ENCODE measurements at places on chromosomes 4 and X.

DNA sequence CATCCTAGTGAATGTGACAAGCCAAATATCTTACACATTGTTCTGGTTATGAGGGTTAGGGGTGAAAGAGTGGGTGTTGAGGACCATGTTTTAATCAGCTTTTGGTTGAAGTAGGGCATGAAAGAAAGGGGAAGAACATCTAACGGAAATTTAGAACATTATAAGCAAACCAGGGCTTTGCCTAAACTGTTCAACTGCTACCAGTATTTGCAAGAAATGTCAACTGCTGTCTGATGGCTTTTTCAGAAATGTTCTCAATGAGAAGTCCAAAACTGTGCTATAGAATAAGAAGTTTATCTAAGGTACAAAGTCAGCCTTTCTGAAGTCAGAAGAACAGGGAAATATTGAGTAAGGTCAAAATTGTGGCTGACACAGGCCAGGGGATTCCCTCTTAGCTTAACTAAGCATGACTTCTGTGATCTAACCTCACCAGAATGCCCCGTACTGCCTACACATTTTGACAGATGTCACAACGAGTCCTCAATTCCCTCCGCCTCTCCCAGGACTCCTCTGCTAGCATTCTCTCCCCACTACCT, 67.1 kb downstream of the DTHD1 start:
- no peak for DNase-seq

- no peak for DNase-seq
These were observed 4.8 kb downstream of the NOP14 start for GRCh38 chr4:2958446-2958845.

- no peak for DNase-seq
These were observed 41.4 kb downstream of the PPA2 start for GRCh38 chr4:105432438-105432837.

DNA sequence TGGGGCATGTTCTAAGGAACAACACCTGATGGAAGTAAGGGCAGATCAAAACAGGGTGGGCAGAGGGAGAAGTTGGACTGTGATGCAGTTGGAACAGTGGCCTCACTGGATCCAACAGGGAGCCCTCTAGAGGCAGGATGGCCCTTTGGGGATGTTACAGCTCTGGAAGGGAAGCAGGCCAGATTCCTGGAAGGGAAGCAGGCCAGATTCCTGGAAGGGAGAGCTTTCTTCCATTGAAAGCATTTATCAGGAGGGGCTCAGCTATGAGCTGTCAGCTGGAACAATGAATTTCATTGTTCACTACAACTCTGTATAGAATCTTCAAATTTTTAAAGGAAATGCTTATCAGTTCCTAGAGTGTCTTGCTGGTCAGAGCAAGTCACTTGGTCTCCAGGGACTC, 17.7 kb downstream of the IL15 start:
- no peak for DNase-seq

DNA sequence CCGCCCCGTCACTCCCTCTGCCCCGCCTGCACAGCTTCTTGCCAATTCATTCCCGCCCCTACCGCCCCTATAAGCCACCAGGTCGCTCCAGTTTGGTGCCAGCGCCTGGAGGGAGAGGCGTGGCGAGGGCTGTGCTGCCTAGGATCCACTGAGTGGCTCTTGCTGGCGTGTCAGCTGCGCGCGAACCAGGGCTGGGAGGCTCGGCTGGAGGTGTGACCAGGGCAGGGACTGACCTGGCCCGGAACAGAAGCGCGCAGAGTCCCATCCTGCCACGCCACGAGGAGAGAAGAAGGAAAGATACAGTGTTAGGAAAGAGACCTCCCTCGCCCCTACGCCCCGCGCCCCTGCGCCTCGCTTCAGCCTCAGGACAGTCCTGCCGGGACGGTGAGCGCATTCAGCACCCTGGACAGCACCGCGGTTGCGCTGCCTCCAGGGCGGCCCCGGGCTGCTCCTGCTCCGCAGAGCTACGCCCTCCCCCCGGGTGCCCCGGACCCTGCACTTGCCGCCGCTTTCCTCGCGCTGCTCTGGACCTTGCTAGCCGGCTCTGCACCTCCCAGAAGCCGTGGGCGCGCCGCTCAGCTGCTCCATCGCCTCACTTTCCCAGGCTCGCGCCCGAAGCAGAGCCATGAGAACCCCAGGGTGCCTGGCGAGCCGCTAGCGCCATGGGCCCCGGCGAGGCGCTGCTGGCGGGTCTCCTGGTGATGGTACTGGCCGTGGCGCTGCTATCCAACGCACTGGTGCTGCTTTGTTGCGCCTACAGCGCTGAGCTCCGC, at the start of gene GPR78:
GPR78 (plus strand) TSS at position 72 of the 773 bp plus-strand sequence; CDS start at position 663, 591 bp downstream.
- DNase-seq, result peak; percentile 87

GRCh38 chrX:129522184-129523078, 859 bp downstream of the SMARCA1 start:
- no peak for DNase-seq
